ENCODE measurements at places on chromosomes 13 and 19.

- no peak for DNase-seq
These were observed 19.2 kb downstream of the GPX4 start for GRCh38 chr19:1122972-1123363.

GRCh38 chr13:93345770-93346169 lies 119.2 kb downstream of the GPC6 start:
- no peak for DNase-seq

- DNase-seq: no peak
These were observed 13.3 kb upstream of the RETN start for GRCh38 chr19:7655581-7655980.

DNA sequence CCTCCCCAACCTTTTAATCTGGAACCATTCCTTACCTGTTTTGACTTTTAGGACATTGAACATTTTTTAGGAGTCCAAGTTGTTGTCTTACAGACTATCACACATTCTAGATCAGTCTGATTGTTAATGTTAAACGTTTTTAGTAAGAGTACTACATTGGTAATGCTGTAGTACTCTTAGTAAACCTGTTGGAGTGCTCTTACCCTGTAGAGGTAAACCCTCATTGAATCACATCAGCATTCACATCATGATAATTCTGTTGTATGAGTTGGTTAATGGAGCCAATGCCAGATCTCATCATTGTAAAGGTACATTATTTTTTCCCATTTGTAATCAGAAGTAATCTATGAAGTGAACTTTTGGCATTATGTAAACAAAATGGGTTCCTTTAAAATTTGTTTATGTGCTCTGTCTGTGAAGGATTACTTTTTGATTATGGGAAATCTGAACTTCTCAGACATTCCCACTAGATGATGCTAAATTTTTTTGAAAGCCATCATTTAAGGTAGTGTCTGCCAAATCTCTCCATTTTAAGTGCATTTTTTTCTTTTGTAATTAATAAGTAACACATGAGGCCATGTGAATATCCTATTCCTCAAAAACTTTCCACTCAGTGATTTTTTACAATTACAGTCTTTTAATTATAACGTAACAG lies 55.2 kb downstream of the VWA8 start:
- DNase-seq: peak; percentile 4

- no peak for DNase-seq
These were observed 22.8 kb upstream of the CEACAM20 start for GRCh38 chr19:44552324-44552723.

GRCh38 chr13:81017513-81018152 lies 676.7 kb upstream of the SPRY2 start:
- no peak for DNase-seq

- no peak for DNase-seq
These were observed 3.0 kb upstream of the PLIN4 start for GRCh38 chr19:4521170-4521887.

DNA sequence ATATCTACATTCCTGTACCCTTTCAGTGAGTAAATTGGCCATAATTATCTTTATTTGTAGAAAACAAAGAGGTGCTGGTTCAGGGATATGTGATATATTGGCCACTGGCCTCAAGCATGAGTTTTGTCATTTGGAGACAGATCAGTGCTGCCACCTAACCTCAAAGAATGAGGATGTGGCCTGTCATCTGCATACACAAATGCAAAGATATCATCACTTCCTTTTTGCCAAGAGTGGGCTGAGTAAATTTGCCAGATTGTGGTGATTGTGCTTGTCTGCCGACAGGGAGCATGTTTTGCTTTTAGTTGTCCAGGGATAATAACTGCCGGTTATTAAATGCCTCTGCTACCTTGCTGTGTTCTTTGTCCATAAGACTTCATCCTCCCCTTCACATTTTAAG lies 44.2 kb downstream of the WASF3 start:
- DNase-seq: no peak

- DNase-seq: no peak
These were observed 57.2 kb downstream of the WASF3 start for GRCh38 chr13:26614721-26615120.

DNA sequence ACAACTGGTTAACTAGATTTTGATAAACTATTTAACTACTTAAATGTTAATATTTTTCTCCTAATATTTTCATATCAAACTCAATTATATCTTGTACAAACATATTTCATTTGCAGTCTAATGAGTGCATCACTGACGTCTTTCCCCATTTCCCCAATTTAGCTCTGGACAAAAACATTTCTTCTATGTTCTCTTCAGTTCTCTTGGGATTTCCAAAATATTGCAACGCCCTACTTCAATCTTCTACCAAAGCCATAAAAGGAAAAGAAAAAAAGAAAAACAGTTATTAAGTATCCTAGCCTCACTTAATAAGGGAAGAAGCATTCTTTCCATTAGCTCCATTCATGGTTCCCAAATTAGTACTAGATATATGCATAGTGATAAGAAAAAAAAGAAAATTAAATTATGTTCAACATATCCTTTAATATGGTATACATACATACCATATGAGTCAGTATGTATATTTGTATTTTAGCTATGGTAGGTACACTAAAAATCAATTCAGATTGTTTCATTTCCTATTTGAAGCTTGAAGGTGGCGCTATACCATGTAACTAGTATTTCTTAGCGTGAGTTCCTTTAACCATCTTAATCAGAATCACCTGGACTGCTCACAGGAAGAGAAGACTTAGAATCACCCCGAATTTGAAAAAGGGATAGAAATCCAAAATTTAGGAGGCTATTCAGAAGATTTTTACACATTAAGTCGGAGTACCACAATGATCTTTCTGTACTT lies 9.9 kb downstream of the FBXL3 start:
- no peak for DNase-seq

DNA sequence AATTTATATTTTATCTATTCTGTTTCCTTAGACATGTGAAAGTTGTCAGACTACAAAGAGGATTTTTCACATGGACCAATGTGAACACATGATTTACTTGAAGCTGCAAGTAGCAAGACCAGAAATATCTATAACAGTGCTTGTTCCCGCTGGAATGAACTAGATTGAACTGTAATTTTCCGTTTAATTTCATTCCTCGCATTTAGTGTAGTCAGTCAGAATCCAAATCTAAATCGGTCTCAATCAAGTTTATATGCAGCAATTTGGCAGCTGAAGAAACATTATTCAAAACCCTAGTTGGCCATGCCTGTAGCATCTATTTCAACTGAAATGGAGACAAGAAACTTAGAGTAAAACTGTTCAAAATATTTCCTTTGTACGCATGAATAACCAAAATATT lies 570.7 kb upstream of the SLITRK5 start:
- no peak for DNase-seq

- no peak for DNase-seq
These were observed 639 bp downstream of the STARD13 start for GRCh38 chr13:33284916-33285315.

DNA sequence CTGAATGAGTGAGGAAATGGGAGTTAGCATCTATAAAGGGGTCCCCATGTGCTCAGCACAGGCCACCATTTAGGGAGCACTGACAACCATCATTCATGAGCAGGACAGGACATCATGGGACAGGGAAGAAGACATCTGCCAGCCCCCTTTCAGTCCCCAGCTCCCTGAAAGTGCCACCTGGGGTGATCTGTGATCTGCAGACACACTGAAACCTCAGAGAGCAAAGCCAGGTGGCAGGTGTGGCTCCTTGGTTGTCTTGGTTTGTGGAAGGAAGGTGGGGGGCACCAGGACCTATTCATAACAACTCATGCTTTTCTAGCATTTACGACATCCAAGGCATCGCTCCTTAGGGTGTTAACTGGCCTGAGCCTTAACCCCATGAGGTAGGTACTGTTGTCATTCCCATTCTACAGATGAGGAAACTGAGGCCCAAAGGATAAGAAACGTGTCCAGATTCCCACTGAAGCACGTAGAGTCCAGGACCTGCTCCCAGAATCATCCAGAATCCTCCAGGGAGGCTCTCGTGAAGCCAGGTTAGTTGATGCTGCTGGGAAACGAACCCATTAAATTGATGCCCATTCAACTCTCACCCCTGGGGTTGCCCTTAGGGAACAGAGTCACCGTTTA lies 5.8 kb downstream of the KDELR1 start:
- DNase-seq: no peak

GRCh38 chr13:44710576-44710975 lies 134.4 kb upstream of the TSC22D1 start:
- DNase-seq: no peak

GRCh38 chr19:4722671-4723594 lies 709 bp downstream of the DPP9 start:
- DNase-seq: no peak

DNA sequence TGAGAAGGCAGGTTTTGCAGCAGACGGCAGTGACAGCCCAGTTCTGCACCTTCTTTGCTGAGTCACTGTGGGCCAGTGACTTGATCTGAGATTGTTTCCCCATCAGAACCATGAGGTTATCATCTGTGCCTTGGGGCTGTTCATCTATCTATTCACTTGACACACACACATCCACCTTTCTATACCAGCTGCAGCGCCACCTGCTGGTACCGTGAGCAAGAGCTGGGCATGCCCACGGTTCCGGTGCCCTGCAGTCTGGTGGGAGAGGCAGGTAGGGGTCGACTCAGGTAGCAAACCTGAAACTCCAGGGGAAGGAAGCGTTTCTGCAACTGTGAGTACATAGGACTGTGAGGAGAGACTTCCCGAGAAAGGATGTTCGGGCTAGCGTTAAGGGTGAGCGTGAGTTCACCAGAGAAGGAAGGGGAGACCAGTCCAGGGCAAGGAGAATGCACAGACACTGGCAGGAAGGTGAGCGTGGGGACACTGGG lies 7.5 kb upstream of the LIN7B start:
- DNase-seq: peak; percentile 53

GRCh38 chr13:77737583-77738200 lies 40.2 kb downstream of the SLAIN1 start:
- DNase-seq: no peak

DNA sequence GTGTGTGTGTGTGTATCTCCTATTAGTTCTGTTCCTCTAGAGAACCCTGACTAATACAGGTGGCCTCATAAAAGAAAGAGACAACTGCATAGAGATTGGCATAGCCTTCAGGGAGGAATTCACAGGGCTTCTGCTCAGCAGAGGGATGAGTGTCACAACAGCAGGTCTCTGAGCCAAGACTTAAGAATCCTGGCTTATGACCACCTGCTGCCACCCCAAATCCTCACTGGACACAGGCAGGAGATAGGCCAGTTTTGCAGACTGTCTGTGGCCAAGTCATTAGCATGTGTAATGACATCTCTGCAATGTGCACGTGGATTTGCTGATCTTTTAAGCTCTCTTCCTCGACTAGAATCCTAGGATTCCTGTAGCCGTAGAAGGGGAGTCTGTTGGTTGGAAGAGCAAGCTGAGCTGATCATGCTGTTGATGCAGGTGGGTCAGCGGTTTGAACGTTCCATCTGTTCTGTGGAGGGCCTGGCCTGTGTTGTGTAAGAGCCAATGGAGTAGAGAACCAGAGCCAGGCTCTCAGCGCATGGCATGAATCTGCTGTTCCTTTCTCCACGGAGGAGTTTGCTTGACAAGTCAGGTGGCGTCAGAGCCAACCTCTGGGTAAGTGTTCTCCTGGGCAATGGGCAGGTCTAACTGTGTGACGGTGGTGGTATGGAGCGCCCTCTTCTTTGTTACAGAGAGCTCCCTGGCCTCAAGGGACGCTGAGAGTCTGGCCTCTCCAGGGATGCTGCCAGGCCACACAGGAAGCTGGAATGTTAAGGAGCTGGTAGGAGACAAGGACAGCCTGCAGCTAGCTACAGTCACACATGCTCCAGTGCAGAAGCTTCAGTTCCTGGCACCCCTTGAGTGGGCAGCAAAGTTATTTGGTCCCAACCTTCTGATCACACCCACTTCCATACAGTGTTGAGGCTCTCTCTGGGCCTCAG lies 503.1 kb downstream of the FOXO1 start:
- no peak for DNase-seq

- DNase-seq: no peak
These were observed 731 bp upstream of the AKAP8L start for GRCh38 chr19:15419413-15420025.

- DNase-seq: no peak
These were observed 19.6 kb downstream of the FUZ start for GRCh38 chr19:49793561-49793840.

GRCh38 chr19:51417107-51417809 lies at the start of gene SIGLEC10:
SIGLEC10 (minus strand) TSS chr19:51417642; CDS start chr19:51417581, 61 bp downstream.
- DNase-seq: no peak

DNA sequence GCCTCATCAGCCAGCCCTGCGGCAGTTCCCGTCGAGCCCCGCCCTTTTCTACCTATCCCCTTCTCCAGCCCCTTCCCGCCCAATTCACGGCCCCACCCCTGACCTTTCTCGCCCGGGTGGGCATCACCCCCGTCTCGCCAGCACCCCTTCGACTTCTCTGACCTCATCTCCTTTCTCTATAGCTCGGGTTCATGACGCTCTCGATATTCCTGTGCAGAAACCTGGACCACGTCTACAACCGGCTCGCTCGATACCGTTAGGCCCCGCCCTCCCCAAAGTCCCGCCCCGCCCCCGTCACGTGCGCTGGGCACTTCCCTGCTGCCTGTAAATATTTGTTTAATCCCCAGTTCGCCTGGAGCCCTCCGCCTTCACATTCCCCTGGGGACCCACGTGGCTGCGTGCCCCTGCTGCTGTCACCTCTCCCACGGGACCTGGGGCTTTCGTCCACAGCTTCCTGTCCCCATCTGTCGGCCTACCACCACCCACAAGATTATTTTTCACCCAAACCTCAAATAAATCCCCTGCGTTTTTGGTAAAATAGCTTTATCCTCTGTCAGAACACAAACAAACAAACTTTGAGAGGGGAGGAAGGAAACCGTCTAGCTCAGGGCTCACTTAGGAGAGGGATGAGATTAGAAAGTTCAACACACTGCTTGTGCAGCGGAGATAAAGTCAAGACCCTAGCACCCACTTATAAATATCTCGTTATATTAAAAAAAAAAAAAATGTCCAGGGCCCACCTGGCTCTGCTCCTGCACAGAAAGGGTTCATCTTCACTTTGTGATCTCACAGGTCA lies 5.1 kb downstream of the CD37 start:
- DNase-seq: peak; percentile 29

DNA sequence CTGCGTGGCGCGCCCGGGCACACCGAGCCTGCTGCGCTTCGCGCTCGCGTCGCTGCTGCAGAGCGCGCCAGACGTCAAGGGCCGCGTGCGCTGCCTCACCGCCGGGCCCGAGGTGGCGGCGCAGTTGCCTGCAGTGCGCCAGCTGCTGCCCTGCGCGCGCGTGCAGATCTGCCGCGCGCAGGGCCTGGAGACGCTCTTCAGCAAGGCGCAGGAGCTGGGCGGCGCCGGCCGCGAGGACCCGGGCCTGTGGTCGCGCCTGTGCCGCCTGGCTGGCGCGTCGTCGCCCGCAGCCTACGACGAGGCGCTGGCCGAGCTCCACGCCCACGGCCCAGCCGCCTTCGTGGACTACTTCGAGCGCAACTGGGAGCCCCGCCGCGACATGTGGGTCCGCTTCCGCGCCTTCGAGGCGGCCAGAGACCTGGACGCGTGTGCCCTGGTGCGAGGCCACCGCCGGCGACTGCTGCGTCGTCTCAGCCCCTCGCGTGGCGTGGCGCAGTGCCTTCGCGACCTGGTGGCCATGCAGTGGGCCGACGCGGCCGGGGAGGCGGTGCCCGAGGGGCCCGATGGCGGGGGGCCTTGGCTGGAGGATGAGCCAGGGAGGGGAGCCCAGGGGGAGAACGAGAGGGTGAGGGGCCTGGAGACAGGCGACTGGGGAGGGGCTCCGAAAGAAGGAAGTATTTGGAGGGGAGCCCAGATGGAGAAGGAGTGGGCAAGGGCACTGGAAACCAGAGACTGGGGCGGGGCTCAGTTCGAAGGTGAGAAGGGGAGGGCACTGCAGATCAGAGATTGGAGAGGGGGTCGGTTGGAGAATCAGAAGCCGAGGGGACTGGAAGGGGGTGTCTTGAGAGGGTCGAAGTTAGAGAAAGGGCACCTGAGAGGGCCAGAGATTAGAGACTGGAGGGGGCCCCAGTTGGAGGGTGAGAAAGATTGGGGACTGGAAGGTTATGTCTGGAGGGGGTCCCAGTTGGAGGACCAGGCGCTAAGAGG lies 24.7 kb downstream of the ZSWIM9 start:
- no peak for DNase-seq
